ENCODE measurements at places on chromosomes 16 and 17.

DNA sequence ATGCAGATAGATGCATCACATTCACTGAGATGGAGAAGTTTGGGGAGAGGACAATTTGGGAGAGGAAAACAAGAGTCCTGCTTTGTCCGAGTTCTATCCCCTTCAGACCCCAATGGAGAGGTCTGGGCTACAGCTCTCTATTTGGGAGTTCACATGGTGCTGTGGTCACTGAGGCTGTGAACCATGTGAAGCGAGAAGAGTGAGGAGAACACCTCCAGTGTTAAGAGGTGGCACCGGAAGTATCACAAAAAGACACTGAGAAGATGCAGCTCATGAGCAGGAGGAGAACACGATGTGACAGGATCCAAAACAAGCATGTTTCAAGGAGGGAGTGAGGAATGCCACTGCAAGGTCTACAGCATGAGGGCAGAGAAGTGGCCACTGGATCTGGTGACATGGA, 39.7 kb downstream of the PIK3R5 start:
- DNase-seq = no peak

GRCh38 chr16:58487566-58488351, 12.2 kb upstream of the NDRG4 start:
- peak; percentile 36 for DNase-seq

DNA sequence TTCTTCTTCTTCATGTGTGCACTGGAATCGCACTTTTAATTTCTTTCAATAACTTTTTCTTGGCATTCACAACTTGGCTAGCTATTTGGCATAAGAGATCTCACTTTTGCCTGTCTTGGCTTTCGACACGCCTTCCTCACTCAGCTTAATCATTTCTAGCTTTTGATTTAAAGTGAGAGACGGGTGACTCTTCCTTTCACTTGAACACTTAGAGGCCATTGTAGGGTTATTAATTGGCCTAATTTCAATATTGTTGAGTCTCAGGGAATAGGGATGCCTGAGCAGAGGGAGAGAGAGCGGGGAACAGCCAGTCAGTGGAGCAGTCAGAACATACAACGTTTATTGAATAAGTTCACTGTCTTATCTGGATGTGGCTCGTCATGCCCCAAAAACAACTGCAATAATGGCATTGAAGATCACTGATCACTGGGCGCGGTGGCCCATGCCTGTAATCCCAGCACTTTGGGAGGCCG, 200.3 kb downstream of the SEC14L1 start:
- DNase-seq = no peak

DNA sequence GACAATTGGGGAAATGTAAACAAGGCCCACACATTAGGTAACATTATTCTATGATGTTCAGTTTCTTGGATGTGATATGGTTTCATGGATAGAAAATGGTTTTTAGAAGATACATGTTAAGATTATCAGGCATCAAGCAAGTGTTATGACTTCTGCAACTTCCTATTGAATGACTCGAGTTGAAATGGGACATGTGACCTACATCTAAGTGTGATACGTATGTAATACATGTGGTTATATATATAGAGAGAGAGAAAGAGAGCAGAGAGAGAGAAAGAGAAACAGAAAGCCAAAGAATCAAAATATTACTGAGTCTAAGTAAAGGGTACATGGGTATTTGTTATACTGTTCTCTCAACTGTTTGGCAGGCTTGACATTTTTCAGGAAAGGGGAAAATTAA, 1.7 kb downstream of the TMEM170A start:
- no peak for DNase-seq

DNA sequence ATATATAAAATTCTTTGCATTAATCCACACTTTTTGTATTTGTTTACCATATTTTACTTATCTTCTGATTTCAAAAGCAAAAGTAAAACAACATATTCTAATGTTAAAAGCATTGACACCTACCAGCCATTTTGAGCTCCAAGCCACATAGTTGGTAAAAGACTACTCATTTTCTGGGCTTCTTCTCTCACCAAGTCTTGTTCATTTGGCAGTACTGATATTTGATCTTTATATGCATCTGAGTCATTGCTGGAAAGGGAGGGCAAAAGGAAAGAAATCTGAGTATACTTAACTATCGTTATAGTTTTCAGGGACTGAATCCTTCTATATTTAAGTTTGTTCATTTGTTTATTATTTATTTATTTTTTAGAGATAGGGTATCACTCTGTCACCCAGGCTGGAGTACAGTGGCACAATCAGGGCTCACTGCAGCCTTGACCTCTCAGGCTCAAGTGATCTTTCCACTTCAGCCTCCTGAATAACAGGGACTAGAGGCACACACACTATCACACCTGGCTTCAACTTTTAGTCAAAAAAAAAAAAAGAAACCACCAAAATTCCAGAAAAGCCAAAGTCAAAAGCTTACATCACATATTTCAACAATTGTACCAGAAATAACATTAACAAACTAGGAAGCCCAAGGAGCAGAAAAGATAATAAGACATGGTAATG, 121.0 kb upstream of the TOB1 start:
- DNase-seq = no peak

- no peak for DNase-seq
These were observed 49.2 kb downstream of the SDK2 start for GRCh38 chr17:73595068-73595467.

GRCh38 chr17:74528491-74529199, 2.6 kb downstream of the CD300LB start:
- no peak for DNase-seq

DNA sequence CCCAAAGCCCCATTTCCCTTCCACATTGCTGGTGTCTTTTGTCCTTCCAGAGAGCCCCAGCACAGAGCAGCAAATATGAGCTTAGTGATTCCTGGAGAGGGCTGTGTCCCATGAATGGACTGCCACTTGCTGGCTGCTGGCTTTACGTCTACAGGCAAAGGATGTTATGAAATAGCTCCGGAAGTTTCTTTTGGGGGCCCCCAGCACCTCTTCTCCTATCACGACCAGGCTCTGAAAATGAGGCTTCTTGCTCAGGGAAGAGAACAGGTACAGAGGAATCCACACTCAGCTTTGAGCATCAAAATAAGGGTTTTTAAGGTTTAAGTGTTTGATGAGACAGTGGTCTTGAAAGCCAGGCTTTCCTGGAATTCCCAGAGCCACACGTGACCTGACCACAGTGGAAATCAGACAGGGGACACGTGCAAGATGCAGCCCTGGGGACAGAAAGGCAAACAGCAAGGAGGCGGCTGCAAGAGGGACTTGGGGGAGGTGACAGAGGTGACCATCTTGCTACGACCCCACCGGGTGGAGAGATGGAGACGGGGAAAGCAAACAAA, 58.1 kb downstream of the ZDHHC7 start:
- DNase-seq = no peak

DNA sequence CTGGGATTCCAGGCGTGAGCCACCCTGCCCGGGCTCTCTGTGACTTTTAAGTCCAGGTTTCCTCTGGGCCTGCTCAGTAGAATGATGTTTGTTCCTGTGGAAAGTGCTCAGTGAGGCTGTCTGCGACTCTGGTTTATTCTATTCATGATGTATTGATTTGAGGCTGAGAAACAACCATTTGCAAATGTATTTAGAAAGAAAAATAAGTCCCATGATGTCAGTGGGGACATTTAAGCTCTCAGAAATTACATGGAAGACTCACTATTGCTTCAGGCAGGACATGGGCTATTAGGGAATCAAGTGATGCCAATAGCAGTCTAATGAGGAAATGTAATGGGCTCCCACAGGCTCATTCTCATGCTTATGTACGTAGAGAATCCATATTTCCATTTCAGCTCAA, 22.2 kb upstream of the KCNG4 start:
- no peak for DNase-seq

DNA sequence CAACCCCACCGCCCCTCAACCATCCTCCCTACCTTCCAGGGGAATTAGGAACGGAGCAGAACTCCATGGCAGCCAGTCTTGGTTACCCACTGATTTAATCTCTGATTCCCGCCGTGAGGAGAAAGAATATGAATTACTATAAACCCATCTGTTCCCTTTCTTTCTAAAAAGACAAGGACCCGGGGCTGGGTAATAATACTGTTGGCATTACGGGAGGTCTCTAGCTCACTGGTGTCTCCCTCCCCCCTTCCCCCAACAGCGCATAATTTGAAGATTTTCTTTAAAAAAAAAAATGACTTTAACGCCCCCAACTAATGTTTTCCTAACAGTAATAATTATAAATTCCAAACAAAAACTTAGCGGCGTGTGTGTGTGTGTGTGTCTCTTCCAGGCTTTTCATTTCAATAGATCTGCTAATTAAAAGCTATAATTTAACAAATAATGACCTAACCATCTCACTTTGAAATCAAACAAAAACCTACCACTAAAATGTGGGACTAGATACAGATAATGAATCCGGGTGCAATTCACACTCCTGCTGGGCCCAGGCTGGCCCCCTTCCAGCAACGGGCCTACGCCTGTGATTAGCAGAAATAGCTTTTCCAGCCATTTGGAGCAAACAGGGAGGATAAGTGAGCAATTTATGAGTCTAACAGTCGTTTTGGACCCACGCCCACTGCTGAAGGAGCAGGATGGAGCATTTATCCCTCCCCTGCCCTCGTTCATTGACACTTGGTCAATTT, 18.2 kb upstream of the BHLHA9 start:
- DNase-seq = no peak

DNA sequence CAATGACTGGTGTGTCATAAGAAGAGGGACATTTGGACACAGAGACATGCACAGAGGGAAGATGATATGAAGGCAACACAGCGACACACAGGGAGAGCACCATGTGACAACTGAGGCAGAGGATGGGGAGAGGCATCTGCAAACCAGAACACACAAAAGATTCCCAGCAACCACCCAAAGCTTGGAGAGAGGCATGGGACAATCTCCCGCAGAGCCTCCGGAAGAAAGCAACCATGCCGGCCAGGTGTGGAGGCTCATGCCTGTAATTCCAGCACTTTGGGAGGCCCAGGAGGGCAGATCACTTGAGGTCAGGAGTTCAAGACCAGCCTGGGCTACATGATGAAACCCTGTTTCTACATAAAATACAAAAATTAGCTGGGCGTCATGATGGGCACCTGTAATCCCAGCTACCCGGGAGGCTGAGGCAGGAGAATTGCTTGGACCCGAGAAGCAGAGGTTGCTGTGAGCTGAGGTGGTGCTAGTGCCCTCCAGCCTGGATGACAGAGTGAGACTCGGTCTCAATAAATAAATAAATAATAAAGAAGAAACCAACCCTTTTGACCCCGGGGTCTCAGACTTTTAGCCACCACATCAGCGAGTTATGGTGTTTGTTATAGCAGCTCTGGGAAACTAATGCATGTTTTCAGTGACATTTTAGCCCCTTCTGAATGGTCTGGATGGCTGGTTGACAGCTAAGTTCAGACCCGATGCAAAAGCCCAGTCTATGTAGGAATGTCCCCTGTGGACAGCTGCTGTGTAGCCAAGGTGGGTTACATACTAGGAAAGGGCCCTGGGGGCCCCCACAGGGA, 13.8 kb upstream of the PLCG2 start:
- no peak for DNase-seq

- DNase-seq = no peak
These were observed 5.1 kb downstream of the LDHD start for GRCh38 chr16:75111514-75111940.

DNA sequence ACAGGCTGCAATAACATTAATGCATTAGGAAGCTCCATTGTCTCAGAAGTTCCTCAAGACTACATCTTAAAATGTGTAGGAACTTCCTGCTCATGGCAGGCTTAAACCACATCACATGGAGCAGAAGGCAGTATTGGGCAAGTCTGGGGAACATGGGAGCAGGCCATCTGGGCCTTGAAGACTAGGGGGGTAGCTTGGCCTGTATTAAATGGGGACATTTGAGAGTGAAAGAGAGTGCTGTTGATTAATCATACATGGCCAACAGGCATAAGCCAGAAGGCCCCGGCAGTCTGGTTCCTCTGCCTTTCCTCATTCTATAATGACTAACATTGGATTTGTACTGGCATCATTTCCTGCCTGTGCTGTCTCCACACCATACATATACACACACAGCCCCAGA, 25.2 kb upstream of the SLC5A11 start:
- no peak for DNase-seq

- no peak for DNase-seq
These were observed 19.9 kb upstream of the JPH3 start for GRCh38 chr16:87582216-87582965.

GRCh38 chr17:20234276-20234675, 225.1 kb downstream of the SPECC1 start:
- no peak for DNase-seq

DNA sequence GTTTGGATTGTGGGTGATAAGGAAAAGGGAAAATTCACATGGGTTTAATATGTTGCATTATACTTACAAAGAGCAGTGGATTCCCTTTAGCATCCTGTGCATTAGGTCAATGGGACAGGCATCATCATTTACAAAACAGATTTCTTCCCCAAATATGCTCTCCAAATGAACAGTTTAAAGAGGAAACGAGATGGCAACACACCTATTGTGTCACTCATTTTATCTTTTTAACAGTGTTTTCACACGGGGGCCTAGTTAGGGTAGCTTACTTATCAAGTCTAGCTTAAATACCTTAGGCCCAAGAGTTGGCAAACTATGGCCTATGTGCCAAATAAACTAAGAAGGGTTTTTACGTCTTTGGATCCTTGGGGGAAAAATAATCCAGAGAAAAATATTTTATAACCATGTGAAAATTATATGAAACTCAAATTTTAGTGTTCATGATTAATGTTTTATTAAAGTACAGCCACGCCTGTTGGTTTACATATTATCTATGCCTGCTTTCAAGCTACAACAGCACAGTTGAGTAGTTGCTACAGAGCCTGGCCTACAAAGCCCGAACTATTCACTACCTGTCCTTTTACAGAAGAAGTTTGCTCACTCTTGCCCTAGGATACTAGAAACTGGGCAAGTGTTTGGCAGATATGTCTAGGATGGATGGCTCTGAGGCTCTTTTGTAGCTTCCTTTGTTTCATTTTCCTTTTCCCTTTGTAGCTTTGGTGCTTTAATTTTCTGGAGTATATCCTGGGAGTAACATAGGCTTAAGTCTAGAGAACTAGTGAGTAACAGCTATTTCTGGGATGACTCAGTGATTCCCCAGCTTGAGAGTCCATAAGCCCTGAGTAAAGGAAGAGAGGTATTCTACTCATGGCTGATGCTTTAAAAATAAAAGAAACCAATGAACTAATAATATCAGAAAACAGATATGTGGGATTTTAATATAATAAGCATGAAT, 12.4 kb downstream of the NUP93 start:
- DNase-seq = no peak

GRCh38 chr16:23709536-23709935, 3.5 kb downstream of the ERN2 start:
- no peak for DNase-seq
